ENCODE measurements at places on chromosomes 7 and 10. TPM values are rescaled to one million over a fixed set of nuclear protein-coding genes. Genes with fewer than 3 reads are reported as not detected.

The ARHGAP22 gene
- 4.4 TPM for total RNA-seq

The LIPK gene
- total RNA-seq = not detected

The ANKRD30A gene
- not detected for total RNA-seq

The MBL2 gene
- not detected for total RNA-seq

The MTPN gene
- total RNA-seq = 137 TPM

The USP54 gene
- total RNA-seq = 79.6 TPM

The OPN4 gene
- total RNA-seq = not detected
